ENCODE measurements at places on chromosomes 7 and 10.

GRCh38 chr7:51995596-51996179 is 679.1 kb upstream of the COBL start:
- no peak for DNase-seq

GRCh38 chr10:114266521-114266920 is 27.5 kb downstream of the VWA2 start:
- no peak for DNase-seq

- peak; percentile 51 for DNase-seq
Measured at GRCh38 chr7:15688911-15689310, 2.4 kb upstream of the MEOX2 start.

DNA sequence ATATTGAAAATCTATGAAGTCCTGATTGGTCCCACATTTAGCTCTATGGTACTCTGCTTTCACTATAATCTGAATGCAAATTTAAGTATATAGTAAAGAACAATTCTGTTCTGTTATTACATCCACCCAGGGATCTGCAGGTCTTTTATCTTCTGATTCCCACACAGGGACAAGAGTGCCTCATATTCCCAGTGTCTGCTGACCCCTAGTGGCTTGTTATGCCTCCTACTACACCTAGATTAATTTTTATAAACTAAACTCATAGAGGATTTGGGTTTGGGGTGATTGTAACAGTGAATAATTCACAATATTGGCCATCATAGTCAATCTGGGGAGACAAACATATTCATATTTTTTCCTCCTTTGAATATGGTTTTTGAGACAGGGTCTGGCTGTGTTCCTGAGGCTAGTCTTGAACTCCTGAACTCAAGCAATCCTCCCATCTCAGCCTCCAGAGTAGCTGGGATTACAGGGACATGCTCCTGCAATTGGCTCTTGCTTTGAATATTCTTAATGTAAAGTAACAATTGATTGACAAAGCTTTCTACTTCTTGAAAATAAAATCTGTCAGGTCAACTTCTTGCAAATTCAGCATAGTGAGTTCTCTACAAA is 282.1 kb downstream of the KCND2 start:
- peak; percentile 58 for DNase-seq

GRCh38 chr7:47621979-47622561 is 40.2 kb upstream of the TNS3 start:
- no peak for DNase-seq

- DNase-seq = no peak
Measured at GRCh38 chr7:72403458-72404076, 8.6 kb downstream of the CALN1 start.

- DNase-seq = peak; percentile 13
Measured at GRCh38 chr7:30707391-30708357, 25.4 kb upstream of the CRHR2 start.

GRCh38 chr7:149284343-149284742 is 22.3 kb downstream of the ZNF783 start:
- no peak for DNase-seq

DNA sequence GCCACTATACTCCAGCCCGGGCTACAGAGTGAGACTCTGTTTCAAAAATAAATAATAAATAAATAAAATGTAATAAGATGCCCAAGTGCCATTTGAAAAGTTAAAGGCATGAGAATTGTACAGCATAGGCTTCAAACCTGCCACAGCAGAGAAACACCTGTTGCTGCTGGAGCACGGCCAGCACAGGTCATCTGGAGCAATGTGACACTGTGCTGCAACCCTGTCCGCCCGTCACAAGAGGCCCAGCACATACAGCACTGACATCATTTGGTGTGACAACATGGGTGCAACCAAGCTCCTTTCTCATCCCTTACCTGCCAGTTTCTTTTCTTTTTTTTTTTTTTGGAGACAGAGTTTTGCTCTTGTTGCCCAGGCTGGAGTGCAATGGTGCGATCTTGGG is 1.3 kb downstream of the RFC2 start:
- no peak for DNase-seq

- no peak for DNase-seq
Measured at GRCh38 chr10:98128802-98129201, 5.7 kb upstream of the R3HCC1L start.

- DNase-seq = peak; percentile 97
Measured at GRCh38 chr10:50624413-50624865, 683 bp upstream of the SGMS1 start.

DNA sequence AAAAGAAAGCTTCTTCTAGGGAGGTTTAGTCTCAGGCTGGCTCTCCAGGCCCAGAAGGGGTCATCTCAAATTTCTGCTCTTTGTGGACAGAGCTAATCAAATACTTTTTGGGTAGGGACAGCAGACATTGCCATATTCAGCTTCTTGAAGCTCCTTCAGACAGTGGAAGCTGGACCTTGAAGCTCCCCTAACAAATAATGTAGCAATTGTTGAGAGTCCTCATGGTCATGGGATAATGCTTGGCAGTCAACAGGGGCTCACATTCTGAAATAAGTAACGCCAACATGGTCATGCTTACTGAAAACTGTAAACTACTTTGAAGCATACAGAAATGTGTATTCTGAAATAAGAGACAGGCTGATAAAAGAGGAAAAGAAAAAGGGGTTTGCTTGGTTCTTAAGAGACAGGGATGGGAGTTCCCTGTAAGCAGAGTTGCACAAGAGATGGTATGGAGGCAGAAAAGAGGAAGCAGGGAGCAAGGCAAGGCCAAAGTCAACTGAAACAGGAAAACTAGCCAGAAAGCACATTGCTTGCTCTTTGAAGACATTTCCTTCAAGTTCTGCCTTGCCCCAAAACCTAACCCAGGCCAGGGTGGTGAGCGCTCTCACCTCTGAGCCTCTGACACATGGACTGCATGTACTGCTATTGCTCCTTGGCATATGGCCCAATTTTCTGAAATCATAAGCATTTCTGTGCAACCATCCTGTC is 53.1 kb upstream of the KMT2E start:
- DNase-seq = no peak

DNA sequence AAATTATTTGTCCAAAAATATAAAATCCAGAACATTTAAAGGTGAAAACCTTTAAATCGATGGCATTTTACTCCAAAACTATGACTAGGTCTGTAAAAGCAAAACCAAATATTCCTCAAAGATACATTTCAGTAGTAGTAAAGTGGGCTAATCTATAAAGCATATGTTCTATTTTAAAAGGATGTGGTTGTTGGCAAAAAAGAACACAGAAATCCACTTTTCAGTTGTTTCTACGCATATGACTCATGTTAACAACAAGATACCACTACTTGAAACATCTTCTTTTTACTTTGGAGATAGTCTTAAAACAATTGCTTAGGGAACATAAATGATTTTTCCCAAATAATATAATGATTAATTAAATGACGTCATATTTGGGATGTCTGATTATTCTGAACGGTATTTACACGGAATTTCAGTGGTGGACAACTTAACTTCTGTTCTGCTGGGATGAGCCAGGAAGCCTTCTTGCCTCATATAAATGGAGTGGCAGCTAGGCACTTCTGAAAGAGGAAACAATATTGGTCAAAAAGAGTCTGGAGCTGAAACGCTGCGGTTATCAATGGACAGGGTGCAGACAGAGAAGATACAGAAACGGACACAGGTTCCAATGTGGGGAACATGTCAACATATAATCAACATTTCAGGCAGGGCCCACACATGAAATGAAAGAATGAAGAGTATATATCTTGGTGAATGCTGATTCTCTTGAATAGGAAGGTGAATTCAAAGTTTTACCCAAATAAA is 78.5 kb downstream of the ETV1 start:
- no peak for DNase-seq

- DNase-seq = no peak
Measured at GRCh38 chr10:113099431-113100183, 149.6 kb downstream of the TCF7L2 start.

DNA sequence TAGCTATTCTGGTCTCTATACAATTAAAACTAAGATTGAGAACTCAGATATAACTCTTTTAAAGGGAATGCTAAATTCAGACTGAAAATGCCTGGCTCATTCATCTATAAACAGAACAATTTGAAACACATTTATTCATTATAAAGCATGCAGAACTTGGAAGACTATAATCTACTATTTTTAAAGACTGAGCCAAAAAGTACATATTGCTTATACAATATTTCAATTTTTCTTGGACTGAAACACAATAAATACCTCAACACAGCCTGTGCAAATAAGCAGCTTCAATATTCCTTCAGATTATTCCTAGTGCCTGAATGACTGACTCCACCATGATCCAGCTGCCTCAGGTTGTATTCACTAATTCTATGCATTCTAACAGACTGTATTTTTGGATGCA is 15.5 kb upstream of the PHYH start:
- DNase-seq = no peak

GRCh38 chr7:55149001-55149400 is 130.2 kb downstream of the EGFR start:
- DNase-seq = no peak

GRCh38 chr10:6039711-6040110 is 22.5 kb downstream of the IL2RA start:
- DNase-seq = no peak

DNA sequence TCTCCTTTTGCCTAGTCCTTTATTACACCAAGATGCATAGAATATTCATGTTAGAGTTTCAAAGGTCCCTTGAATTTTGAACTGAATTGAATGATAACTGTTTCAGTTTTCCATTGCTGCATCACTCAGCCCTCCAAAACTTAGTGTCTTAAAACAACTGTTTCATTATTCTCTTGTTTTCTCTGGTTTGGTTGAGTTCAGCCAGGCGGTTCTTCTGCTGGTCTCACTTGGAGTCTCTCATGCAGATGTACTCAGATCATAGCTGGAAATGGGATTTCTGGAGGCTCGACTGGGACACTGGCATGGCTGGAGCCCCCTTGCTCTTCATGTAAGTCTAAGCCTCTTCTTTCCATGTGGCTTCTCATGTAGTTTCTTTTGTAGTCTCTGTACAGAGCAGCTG is 107.2 kb upstream of the MKI67 start:
- DNase-seq = no peak

DNA sequence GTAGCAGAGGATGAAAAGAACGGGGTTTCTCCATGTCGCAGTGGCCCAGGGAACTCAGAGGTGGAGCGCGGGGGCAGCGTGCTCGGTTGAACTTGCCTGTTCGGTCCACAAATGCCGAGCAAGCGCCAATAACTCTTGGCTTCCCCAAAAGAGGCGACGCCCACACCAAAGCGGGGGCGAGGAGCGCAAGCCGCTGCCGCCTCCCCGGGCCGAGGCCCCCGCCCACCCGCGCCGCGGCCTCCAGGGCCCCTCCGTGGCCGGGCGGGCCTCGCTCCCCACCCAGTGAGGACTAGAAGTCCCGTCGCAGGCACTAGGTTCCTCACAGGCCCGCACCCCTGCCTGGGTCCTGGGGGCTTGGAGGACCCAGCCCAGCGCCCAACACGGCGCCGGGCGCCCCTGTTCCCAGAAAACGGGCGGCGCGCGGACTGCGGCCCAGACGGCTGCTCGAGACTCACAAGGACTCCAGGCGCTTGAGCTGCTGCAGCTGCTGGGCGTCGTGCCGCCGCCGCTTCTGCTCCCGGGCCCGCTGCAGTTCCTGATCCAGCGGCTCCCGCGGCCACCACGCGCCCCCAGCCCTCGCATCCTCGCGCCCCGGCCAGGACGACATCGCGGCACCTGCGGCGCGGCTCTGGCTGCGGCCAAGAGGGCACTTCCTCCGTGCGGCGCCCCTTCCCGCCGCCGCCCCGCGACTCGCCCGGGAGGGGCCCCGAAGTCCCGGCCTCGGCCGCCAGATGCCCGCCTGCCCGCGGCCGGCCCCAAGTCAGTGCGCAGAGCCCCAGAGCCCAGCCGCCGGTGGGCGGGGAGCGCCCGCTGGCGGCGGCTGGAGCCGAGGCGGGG is 14.6 kb upstream of the FKBP9 start:
- peak; percentile 65 for DNase-seq

- no peak for DNase-seq
Measured at GRCh38 chr10:43282881-43283280, 16.0 kb upstream of the RASGEF1A start.

DNA sequence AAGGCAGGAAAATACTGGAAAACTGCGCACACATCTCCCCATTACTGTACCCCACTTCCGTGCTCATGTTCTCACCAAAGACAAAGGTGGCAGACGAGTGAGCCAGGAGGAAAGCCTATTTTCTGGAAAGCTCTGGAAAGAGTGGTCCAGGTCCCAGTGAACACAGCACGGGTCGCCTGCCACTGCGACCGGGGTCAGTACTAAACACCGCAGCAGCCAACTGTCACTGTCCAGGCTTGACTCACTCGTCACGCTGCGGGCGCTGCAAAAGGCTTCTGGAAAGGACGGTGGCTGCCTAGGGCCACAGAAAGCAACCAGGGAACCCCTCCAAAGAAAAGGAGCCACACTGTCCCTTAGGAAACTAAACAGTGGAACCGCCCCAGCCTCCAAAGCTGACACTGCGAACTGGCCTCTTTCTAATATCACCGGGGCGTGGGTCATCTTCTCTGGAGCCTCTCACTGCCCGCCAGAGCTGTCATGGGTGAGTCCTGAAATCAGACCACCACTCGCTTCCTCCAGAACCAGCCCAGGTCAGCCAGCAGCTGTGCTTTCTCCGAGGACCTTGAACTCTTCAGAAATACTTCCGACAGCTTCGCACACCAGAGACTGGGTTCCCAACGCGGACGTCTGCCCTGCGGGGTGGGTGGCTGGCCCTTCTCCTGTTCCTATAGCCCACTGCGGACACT is 4.0 kb downstream of the RADIL start:
- DNase-seq = no peak

DNA sequence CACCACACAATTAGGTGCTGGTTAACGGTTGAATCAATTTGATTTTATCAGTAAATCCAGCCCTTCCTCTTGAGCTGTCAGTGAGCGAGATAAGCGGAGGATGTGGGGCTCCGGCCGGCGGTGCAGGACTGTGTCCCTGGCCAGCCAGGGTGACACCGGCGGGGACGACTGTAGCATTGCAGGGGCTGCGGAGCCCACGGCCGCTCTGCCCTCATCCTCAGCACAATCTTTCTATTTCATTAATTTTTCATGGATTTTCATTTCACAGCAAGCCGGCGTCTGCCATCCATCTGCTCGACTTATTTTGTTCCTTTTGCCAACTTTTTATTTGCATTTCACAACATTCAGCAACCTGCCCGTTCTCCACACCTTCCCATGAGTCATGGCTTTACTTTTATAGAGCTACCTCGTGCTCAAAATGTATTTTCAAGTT is 4.7 kb downstream of the ADARB2 start:
- DNase-seq = no peak

DNA sequence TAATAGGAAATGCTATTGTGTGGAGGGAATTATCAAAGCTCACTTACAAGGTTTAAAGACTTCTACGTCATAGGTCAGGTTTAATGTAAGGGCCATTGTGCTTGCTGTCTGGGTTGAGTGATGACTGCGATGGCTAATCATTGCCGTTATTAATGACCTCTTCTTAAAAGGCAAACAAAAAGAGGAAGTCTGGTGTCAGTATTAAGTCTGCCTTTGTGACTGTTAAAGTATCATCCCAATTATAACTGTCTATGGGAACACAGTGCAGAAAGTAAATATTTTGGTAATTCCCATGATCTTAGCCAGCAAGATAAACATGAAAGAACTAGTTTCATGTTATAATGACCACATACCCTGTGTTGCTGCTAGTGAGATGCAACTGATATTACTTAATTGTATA is 382.4 kb downstream of the BBS9 start:
- no peak for DNase-seq

Data from muscle of arm (tissue), 14 donors.